ENCODE measurements at places on chromosomes 4 and X.

- DNase-seq, result no peak
Measured at GRCh38 chr4:14864365-14865030, 137.8 kb upstream of the CPEB2 start.

DNA sequence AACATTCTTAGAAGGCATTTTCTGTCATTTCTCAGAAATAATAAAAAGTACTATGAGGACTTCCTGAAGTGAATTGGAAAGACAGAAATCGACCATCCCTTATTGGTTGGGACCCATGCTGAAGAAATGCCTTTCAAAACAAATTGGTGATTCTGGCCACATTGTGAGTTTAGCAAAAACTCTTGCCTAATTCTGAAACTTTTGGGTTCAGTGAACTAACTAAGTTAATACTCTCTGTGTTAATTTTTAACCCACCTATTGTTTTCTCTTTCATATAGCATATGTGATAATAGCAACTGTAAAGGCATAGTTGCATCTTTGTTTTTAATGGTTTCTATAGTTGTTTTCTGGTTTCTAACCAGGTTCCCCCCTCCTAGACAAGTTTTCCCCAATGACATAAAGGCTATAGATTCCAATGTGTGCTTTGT is 129.3 kb upstream of the FAT1 start:
- DNase-seq, result no peak

DNA sequence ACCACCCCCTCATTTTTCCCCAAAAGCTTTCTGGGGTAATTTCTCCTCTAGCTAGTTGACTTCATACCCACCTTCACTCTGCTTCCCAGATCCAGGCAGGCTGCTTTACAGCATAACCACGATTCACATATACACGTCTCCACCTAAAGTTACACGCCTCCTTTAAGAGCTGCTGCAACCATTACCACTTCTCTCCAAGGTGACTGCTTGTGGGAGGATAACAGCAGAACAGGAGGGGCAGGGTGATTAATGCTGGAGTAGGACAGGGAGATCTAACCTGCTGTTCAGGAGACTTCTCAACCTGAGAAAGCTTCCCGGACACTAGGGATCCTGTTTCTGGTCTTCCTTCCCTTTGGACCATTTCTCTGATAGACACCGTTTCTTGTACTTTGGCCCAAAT is 77.4 kb downstream of the MGST2 start:
- no peak for DNase-seq

- DNase-seq, result no peak
Measured at GRCh38 chrX:79408623-79409322, 41.6 kb upstream of the ITM2A start.

DNA sequence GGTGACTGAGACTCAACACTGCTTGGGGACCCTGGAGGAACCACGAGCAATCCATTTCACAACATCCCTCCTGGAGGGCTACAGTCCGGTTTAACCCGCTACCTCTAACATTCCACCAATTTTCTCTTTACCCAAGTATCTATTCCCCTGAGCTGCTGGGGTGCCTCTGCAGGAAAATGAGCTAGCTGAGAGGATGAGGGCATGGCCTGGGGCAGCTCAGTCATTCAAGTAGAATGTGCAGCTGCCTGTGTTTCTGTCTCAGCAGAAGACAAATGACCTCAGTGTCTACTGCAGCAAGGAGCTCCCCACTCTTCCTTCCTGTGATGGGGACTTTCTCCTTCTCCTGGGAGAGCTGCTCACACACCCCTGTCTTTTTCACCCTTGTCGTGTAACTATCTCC is 120.8 kb downstream of the ZNF518B start:
- no peak for DNase-seq

DNA sequence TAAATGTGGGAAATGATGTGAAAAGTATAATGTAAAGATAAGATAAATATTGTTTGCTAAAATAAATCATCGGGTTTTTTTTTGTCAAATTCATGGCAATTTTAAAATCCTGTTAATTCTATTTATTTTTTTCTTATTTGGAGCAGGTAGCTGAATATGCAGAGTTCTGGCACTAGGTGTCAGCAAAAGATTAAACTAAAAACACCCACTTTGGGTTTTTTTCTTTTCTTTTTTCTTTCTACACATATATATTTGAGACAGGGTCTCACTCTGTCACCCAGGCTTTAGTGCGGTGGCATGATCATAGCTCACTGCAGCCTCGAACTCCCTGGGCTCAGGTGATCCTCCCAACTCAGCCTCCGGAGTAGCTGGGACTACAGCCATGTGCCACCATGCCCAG is 6.9 kb upstream of the RAP2C start:
- no peak for DNase-seq

- no peak for DNase-seq
Measured at GRCh38 chr4:140931911-140932310, 175.7 kb upstream of the TBC1D9 start.

GRCh38 chrX:112761242-112762207 is 79.1 kb downstream of the AMOT start:
- DNase-seq, result no peak

DNA sequence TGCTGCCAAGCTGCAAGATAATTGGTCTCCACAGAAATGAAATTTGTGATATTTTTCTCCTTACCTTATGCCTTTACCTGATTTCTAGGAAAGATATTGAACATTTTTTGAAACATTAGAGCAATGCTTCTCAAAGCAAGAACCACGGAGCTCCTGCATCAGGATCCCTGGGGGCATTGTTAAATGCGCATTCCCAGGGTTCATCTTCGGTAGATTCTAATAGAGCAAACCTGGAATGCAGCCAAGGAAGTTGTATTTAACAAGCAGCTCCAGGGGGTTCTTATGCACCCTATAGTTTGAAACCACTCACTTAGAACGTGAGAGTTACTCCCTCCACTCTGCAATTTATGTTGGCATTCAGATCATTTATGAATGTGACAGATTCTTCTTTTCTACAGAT is 126.2 kb downstream of the SLC39A8 start:
- DNase-seq, result peak; percentile 93

DNA sequence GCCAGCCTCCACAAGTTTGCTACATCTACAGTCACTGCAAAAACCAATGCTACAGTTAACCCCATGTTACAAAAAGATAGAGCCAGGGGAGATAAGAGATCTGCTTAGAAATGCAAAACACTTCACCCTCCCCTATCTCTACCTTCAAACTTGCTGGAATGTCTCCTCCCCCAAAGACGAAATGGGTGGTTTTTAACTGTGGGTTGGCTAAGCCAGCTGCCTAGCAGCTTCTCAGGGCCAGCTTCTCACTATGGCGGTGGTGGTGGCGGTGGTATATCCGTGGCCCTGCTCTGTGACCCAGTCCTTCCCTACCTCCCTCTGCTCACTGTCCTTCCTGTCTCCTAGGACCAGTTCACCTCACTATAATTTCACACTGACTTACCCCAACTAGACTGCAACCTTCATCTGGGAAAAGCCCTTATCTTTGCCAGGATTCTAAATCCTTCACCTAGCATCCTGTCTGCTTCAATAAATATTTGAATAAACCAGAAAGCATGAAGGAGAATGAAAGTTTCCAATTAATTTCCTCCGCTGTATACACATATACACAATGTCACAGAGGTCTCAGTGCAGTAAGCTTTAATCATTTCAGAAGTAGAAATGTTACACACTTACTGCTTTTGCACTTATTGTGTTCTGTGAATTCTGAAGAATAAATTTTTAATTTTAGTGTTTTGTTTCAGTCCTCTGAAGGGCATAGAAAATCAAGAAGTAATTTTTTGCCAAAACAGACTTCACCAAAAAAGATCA is 46.3 kb downstream of the SH3KBP1 start:
- DNase-seq, result no peak

GRCh38 chr4:3201718-3202702 is 46.9 kb upstream of the MSANTD1 start:
- no peak for DNase-seq

DNA sequence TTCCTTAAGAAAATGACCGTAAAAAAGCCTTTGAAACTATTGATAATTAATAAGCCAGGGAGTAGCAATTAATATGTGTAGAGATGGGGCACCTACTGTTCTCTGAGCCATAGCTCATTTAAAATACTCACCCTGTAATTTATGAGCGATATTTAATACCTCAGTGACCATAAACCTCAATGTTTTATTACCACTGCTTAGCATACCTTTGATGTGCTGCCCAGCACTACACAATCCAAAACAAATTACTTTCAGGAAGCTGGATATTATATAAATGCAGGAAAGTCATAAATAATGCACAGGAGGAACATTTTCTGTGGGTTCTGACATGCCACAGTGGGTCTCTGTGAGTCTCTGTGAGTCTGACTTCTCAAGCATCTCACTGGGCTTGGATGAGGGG is 166.1 kb upstream of the RPL34 start:
- DNase-seq, result no peak

DNA sequence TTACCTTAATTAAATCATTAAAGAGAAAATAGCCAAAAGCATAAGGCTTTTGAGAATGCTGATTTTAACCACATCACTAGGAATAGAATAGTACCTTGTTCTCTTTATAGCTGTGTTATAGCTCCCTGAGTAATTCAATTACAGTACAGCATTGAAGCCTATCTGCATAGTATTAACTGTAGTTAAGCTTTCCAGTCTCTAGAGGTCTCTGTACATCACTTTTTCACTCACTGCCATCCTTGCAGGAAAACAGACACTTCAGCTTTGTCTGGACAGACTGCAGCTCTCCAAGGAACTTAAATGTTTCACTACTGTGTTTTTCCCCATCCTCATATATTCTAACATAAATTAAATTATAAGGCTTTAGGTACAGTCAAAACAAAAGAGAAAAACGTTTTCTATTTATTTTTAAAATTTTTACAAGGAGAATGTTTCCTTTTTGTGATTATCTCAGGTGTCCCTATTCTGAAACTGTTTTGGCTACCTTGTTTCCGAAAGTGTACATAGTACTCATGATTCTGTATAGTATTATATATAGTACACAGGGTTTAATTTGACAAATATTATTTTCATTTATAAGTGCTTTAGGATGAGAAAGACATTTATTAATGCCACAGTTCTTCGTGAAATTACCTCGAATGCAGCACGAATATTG is 407.9 kb downstream of the PCDH18 start:
- peak; percentile 54 for DNase-seq

DNA sequence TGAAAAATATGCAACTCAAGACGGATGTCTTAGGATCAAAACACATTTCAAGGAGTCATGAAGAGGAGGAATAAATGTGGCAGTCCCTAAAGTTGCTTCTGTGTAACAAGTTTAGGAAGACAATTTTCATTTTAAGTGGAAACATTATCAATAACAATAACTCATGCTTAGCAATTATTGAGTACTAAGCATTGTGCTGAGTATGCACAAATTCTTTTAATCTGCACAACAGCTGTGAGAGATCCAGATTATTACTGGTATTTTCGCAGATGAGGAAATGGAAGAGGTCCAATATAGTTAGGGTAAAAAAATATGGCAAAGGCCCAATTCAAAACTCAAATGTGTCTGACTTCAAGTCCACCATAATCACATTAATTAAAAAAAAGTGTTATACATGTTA is 2.9 kb upstream of the TEX13B start:
- no peak for DNase-seq

DNA sequence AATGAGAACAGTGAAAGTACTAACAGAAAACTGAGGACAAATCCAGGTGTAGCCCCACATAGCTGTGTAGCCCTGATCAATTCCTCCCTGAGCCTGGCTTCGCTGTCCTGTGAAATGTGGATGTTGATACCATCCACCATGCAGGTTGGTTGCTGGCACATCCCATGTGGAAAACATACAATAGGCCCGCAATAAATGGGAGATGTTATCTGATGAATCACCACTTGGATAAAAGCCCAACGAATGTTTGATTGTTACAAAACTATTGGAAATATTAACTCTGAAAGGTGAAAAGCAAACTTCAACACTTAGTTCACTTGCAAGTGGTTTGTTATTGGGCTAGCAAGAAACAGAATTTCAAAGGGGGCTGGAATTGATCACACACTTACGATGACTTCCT is 186.3 kb upstream of the FTHL17 start:
- DNase-seq, result no peak

DNA sequence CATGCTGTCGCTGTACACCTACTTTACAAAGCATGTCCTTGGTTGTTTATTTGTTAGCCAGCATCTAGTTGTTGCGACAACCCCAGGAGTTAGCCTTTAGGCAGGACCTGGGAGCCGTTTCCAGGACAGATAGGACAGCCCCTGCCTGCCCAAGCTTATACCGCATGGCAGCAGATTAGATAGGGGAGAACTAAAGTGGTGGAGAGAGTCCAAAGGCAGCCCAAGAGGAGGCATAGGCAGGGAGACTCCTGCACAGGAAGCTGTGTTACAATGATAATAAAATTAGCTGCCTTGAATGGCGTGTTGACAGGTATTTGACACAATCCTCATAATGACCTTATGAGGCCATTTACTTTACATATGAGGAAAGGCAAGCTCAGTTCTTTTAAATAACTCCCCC is 13.0 kb downstream of the NSDHL start:
- no peak for DNase-seq

- DNase-seq, result no peak
Measured at GRCh38 chr4:88226143-88226542, 58.2 kb downstream of the PPM1K start.

GRCh38 chr4:94525993-94526728 is 74.4 kb downstream of the PDLIM5 start:
- DNase-seq, result no peak

- peak; percentile 85 for DNase-seq
Measured at GRCh38 chrX:48597353-48598264, at the start of gene WDR13. WDR13 (plus strand) TSS chrX:48597492; CDS start chrX:48597997, 505 bp downstream.

- DNase-seq, result no peak
Measured at GRCh38 chr4:109912706-109913595, at the start of gene EGF. EGF (plus strand) TSS chr4:109912883; CDS start chr4:109913336, 453 bp downstream.

- DNase-seq, result peak; percentile 61
Measured at GRCh38 chrX:16786791-16787735, 797 bp downstream of the TXLNG start.

DNA sequence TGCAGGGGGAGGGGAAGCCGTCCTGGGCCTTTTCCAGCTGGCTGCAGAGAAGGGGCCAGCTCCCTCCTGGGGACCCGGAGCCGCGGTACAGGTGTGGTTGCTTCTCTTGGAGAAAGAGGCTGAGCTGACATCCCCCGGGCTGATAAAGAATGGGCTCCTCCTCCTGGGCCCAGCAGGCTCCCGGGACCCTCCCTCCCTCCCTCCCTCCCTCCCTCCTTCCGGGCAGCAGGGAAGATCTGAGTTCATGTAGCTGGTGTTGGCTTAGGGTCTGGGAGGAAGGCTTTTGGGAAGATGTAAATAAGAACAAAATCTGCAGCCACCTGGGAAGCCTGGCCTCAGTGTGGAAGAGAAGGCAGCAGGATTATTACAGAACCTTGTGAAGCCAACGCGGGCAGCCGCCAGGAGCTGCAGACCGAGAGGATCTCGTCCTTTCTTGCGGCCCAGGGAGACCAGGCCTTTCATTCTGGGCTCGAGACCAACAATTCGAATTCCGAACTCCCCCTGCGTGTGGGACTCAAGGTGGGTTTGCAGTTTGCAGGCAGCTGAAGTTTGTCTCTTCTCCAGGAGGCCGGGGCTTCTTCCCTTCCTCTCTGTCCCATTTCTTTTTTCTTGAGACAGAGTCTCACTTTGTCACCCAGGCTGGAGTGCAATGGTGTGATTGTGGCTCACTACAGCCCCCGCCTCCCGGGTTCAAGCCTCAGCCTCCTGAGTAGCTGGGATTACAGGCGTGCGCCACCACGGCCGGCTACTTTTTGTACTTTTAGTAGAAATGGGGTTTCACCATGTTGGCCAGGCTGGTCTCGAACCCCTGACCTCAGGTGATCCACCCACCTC is at the start of gene PLCXD1:
TSS of gene PLCXD1 (plus strand) at position 216 of the 834 bp plus-strand sequence. CDS start 2,807 bp downstream, outside the sequence.
- DNase-seq, result no peak

All from COR-L47 (cell line).